ENCODE measurements at places on chromosomes 3 and 15.

DNA sequence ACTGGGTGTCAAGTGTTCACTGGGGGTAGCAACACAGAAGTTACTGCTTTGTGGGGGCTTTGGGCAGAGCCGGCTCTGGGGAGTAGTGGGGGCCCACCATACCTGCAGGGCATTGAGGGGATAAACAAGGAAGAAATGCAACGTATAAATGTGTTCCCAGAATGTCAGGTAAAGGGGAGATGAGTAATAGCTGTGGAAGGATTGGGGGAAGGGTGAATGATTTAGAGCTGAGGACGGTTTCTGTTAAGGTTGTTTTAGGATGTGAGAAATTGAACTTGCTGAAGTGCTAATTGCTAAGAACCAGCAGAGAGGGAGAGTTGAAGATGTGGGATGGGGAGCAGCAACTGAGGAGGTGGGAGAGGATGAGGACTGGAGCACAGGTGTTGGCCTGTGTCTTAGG lies 10.7 kb downstream of the SCG5 start:
- DNase-seq: no peak

DNA sequence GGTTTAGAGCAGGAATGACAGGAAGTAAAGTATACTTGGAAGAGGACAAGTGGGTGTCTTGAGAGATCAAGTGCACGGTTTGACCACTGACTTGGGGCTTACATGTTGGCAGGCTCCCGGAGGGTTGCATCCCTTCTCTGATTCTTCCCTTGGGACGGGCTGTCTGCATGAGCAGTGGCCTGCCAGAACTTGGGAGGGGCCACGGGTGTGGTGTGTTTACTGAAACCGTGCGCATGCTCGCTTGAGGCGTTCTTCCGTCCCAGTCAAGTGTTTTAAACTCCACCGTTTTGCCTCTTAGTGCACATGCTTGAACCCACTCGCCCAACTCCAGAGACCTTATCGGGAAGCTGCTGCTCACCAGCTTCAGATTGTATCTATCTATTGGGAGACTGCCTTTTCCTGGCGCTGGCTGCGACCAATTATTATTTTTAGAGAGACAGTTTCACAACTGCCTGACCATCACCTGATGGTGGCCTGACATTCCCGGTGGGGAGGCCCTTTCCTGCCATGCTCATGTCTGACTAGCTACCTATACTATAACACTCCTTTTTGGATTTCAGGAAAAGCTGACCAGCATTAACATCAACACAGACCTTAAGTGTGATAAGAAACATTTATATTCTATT lies 14.9 kb upstream of the C3orf22 start:
- DNase-seq: peak; percentile 35

- DNase-seq: no peak
Observed at GRCh38 chr3:146157325-146158060, 3.5 kb downstream of the PLOD2 start.

DNA sequence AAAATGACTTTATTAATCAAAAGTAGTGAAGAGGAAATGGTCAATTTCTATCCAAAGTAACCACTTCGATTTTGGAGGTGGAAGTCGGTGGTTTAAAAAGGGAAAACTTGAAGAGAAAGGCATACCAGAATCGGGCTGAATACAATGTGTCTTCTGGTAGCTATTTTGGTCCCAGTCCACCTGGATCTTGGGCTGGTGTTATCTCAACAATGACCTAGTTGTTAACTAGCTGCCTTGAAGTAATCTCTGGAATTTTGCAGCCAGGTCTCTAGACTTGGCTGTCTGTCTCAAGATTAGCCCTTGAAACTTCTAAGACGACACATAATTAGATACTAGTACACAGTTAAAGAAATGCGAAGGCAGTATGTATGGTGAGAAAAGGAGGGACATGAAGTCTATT lies 409.8 kb downstream of the GRM7 start:
- DNase-seq: no peak

GRCh38 chr3:20064796-20065564 lies 24.7 kb downstream of the KAT2B start:
- DNase-seq: no peak

GRCh38 chr15:34582461-34583371 lies 735 bp downstream of the GOLGA8B start:
- peak; percentile 74 for DNase-seq

DNA sequence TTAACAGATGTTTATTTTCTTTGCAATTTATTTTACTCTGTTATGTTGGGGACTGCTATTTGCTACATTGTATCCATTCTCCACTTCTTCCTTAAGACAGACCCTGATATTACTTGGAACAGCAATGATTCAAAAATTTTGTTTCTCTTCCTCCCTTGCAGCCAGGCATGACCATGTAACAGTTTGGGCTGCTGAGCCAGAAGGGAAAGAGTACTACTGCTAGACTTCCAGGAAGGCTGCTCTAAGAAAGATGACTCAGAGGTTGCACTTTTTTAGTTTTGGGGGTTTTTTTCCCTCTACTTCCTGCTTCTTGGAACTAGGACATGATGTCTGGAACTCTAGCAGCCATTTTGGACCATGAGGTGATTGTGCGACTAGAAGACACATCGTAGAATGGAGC lies 10.3 kb downstream of the PRR20G start:
- DNase-seq: no peak

- no peak for DNase-seq
Observed at GRCh38 chr3:106302451-106303221, 433.8 kb upstream of the CBLB start.

DNA sequence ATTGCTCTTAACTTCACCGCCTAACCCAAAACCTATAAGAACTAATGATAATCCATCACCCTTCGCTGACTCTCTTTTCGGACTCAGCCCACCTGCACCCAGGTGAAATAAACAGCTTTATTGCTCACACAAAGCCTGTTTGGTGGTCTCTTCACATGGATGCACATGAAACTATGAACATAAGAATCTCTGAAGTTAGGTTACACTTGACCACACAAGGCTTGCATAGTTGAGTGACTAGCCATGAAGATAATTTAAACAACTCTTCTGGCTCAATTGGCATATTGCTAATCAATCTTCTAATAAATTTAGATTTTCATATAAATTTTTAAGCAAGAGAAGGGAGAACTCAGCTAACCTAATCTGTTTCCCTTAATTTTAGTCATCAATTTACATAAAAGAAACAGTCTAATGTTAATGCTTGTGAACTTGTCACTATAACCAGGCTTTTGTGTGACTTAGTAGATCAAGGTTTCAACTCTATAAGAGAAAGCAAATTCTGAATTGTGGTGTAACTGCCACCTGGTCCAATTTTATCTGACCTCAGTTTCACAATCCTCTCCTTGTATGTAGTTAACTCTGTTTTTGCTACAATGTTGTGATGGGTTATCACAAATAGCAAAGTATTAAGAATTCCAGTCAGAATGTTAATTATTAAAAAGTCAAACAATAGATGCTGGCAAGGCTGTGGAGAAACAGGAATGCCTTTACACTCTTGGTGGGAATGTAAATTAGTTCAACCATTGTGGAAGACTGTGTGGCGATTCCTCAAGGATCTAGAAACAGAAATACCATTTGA lies 82.0 kb downstream of the HHLA2 start:
- DNase-seq: no peak

DNA sequence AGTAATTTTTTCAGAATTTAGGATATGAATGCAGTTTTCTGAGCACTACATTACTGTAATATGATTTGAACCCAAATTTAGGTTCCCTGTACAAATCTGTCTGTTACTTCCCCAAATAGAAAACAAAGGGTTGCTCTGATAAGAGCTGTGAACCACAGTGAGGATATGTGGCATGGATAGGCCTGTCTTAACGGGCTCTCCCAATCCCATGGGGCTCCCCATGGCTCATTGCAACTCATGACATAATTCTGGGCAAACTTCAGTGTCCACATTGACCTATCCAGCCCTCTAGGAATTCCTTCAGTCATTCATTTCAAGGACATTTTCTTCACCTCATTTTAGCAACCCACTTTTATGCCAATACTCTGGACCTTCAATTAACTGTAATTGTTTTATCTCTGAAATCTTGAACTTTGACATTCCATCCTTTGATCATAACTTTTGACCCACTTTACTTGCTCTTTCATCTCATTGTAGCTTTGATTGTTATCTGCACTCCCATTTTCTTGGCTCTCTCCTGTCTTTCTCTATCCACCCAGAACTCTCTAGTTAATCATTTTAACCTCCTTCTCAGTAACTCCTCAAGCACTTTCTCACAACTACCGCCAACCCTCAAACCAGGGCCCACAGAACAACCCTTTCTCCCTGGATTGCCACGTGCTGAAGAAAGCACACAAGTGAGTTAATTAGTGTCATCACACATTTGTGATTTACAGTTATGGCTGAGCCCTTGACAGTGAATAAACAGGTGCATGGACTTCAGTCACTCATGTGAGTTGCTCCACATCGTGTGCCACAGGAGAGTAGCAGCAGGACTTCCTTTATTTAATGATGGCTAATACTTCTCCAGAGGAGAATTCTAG lies 94.9 kb upstream of the AADACL2 start:
- DNase-seq: no peak

GRCh38 chr3:179072100-179072438 lies 460 bp upstream of the ZMAT3 start:
- no peak for DNase-seq

DNA sequence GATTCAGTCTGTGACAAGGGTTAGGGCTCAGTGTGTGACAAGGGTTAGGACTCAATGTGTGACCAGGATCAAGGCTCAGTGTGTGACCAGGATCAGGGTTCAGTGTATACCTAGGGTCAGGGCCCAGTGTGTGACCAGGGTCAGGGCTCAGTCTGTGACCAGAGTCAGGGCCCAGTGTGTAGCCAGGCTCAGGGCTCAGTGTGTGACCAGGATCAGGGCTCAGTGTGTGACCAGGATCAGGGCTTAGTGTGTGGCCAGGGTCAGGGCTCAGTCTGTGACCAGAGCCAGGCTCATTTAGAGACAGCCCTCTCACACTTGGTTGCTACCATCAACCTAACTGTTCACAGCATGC lies 24.2 kb downstream of the LOXL1 start:
- DNase-seq: no peak

GRCh38 chr3:52468336-52468735 lies 12.9 kb downstream of the NISCH start:
- no peak for DNase-seq

DNA sequence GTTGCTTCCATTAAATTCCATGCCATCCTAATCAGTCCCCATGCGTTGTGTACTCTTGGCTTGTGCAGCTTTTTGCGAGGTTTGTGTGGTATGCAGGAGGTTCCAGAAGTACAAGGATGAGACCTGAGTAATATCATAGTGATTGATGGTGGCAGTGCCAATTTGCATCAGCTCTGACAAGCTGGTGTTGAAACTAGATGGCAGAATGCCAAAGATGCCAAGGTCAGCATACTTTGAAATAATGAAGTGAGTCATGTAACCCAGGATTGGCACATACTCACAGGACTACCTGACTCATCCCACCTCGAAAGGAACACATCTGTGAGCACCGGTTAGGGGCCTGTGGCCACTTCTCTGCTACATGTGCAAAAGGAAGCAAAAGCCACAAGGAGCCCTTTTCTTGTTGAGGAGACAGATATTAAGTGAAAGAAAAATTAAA lies 14.3 kb downstream of the KAT2B start:
- DNase-seq: no peak

DNA sequence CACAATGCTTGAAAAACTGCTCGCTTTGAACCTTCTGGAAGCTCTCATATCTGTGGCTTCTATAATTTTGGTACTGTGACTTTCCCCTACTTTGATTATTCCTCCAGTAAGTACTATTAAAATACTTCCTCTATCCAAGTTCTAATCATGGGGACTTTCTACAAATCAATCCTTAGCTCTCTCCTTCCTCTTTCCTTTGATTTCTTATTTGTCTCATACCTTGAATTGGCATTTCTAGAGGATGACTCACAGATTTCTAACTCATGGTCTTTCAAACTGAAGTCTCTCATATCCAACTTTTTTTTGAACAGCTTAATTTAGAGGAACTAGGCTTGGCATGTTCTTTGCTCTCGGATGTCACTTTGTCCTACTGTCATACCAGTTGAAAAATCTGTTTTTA lies 241.8 kb downstream of the TBC1D5 start:
- no peak for DNase-seq

GRCh38 chr15:93452537-93453211 lies 363.7 kb upstream of the RGMA start:
- DNase-seq: no peak

DNA sequence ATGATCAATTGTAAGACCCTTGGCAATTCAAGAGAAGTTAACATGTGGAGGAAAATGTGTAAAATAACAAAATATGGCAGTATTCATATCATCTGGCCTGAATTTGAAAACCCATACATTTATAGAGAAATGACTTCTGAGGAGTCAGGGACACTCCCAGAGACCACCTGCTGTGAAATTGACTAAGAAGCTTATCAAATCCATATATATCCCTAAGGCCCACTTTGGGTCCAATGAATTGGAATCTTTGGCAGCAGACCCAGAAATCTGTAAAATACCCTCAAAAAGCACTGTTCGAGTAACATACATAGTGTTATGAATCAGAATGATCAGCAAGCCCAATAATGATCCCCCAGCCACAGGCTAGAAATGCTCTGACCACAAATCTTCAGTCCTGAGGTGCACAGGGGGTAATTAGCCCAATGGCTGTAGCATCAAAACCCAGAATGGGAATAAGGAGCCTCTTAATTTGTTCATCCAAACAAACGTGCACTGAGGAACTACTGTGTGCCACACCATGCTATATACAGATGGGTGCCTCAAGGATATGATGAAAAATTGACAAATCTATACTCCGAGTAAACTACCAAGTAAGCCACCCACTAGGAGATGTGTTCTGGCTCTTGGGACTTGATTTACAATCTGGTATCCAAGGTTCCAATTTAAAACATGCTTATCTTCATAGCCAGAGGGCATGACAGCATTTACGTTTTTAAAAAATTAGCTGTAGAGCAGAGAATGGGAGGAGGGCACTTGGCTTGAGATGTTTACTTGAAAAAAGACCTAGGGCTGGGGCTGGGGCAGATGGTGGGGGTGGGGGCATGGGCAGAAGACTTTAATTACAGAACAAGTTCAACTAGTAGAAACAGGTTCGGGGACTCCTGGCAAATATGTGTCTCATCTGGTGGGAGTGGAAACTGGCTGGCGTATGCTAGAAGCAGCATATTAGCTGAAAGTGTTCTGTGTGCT lies 9.1 kb upstream of the ARHGEF3 start:
- DNase-seq: no peak

DNA sequence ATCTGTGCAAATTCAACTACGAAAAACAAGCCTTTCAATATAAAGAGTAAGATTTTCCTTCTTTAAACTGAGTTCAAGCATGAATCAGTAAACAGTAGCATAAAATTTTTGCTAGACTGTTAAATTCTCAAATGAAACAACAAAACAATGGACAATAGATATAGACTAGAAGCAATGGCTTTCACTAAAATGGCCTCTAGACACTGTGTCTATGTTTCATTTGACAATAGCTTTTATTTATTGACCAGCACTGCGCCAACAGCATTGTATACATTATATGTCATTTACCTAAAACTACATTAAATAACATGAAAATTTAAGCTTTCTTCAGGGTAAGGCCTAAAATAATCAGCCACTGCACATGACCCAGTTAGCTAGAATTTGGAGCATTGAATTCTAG lies 148.5 kb downstream of the DUT start:
- no peak for DNase-seq

All from endodermal cell (in vitro differentiated cells).